ENCODE measurements at places on chromosomes 2 and 18. TPM values are rescaled to one million over a fixed set of nuclear protein-coding genes. Genes with fewer than 3 reads are reported as not detected.

HOXD3 gene
- 0.22 TPM for polyA plus RNA-seq

PLEK gene
- polyA plus RNA-seq: 1.6 TPM

KCNG2 gene
- 0.05 TPM for polyA plus RNA-seq

MC2R gene
- polyA plus RNA-seq: not detected

EPB41L3 gene
- 74.0 TPM for polyA plus RNA-seq

LBH gene
- 12.2 TPM for polyA plus RNA-seq

HTR2B gene
- polyA plus RNA-seq: 0.12 TPM

REG3A gene
- polyA plus RNA-seq: 502 TPM

DQX1 gene
- polyA plus RNA-seq: not detected

All from adipose tissue (tissue), 3 donors.